Activated CD8-positive, alpha-beta T cell treated with anti-CD3 and anti-CD28 coated beads, Interleukin-2, amount 10 ng/mL, durations not matched to agents 7 days and 5 days (primary cell): ENCODE measurements at places on chromosomes 7 and 10. TPM values are rescaled to one million over a fixed set of nuclear protein-coding genes. Genes with fewer than 3 reads are reported as not detected.

GRCh38 chr7:112882991-112883390 lies 92.8 kb upstream of the TMEM168 start:
- H3K27me3 ChIP-seq, result no peaks in the 10 kb centered on the region
- peaks cover 16% of the 10 kb centered on the region for H3K36me3 ChIP-seq
- H3K27ac ChIP-seq, result no peak overlapping the region

- no peak overlapping the region for H3K4me3 ChIP-seq
- peaks cover 4% of the 10 kb centered on the region for H3K4me1 ChIP-seq
- no peak for DNase-seq
- no peaks in the 10 kb centered on the region for H3K36me3 ChIP-seq
- H3K27me3 ChIP-seq, result no peaks in the 10 kb centered on the region
Measured at GRCh38 chr7:18518555-18518954, 23.0 kb downstream of the HDAC9 start.

DNA sequence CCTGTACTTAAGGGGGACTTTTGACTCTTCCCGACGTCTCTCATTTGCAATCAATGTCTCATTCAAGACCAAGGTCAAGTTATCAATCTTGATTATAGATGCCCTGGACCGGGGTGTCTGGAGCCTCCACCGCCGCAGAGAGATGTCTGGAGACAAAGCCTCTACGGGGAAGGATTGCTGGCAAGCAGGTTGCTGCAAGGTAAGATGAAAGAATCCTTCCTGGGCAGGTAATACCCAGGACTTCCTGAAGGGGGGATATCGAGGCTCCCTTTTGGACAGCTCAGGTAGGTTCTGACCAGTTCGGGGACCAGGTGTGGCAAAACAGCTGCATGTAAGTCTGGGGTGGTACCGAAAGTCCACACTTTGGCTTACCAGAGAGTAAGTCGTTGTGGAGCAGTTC lies 12.5 kb upstream of the CUX1 start:
- no peaks in the 10 kb centered on the region for H3K36me3 ChIP-seq
- H3K4me3 ChIP-seq, result no peak overlapping the region
- peak; percentile 30 for DNase-seq
- peaks cover 23% of the 10 kb centered on the region for H3K27me3 ChIP-seq

DNA sequence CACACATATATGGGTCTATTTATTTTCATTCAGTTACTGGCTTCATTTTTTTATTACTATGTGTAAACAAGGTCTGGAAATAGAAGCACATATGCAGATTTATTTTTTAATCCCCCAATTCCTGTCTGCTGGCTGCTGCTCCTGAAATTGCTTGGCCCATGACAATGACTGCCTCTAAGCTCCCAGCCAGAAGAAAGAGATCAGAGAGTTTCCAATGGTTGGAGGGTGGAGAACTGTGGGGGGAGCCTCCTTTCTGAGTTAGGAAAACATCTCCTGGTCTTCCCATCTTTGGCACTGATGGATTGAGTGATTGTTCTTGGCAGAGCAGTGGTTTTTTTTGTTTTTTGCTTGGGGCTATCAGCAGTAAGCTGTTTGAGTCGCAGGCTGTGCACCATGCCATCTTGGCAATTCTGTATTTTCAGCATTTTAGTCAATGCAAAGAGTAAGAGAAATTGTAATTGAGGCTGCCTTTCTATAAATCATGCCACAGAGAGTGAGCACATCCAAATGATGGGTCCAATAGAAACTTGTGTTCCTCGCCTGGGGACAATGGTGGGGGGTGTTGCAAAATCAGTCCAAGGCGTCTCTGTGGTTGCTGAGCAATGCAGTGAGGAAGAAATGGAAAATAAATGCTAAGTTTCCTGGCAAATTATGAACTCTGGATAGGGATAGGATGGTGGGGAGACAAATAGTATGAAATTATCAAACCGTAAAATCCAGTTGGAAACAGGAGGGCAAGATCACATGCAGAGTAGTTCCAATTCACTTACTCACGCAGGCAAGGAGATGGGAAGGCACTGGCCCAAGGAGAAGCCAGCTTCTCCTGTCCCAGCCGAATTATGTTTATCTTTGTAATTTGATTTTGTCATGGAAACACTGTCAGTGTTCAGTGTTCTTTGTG lies 382.4 kb downstream of the SORCS3 start:
- H3K27me3 ChIP-seq, result no peaks in the 10 kb centered on the region
- no peaks in the 10 kb centered on the region for H3K36me3 ChIP-seq
- no peak overlapping the region for H3K4me3 ChIP-seq
- DNase-seq, result no peak

GRCh38 chr7:11130012-11130411 lies 156.3 kb downstream of the PHF14 start:
- no peak overlapping the region for H3K27ac ChIP-seq
- peaks cover 32% of the 10 kb centered on the region for H3K4me1 ChIP-seq
- H3K4me3 ChIP-seq, result no peak overlapping the region
- no peak for DNase-seq
- H3K27me3 ChIP-seq, result no peaks in the 10 kb centered on the region

DNA sequence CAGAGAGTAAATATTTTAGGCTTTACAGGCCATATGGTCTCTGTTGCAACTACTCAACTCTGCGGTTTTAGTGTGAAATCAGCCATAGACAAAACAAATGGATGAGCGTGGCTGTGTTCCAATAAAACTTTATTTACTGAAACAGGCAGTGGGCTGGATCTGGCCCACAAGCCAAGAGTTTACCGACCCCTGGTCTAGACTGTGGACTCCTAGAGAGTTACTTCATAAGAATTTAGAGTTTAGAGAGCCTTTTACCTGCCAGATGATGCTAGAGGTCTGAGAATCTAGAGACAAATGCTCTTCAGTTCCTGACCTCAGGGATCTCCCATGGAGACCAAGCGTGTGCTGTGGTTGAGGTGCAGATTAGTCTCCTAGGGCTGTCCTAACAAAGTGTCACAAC lies 174.8 kb downstream of the PTEN start:
- H3K4me1 ChIP-seq, result peaks cover 12% of the 10 kb centered on the region
- H3K4me3 ChIP-seq, result no peak overlapping the region
- DNase-seq, result no peak
- H3K27ac ChIP-seq, result no peak overlapping the region

DNA sequence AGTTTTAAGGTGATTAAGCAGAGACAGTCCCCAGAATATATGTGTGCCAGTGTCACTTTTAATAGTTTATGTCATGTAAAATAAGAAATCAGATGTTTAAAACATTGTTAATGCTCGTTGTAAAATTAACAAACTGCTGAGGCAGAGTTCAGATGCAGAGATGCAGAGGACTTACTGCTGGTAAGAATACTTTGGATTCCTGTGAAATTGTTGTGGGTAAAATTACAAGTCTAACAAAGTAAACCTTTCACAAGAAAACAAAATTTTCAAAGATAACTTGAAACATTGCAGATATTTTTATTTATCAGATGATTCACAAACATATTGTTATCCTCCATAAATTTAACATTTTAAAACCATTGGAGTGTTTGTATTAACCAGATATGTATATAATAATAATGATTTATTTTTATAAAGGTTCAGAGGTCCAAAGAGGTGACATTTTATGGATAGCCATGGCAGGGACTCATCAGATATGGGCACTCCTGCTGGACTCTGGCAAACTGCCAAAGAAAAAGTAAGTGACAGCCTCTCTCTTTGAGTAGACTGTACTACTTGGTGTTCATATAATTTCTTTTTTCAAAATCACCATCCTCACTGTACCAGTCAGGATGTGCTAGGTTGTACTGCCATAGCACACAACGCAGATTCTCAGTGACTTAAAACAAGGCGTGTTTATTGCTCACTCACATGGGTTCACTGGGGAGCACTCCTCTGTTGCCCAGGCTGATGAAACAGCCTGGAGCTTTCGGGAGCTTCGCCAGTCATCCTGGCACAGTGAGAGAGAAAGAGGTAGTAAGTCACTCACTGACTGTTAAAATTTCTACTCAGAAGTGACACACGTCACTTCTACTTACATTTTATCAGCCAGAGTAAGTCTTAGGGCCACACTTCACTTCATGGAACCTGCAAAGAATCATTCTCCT lies 43.5 kb downstream of the NHLRC2 start:
- no peak for DNase-seq
- H3K36me3 ChIP-seq, result peaks cover 41% of the 10 kb centered on the region
- H3K4me3 ChIP-seq, result no peak overlapping the region
- no peaks in the 10 kb centered on the region for H3K4me1 ChIP-seq
- H3K27ac ChIP-seq, result no peak overlapping the region

The CHST3 gene
- not detected for total RNA-seq

- H3K4me3 ChIP-seq, result peak overlapping the region; percentile 90
- no peak for DNase-seq
- peaks cover 7% of the 10 kb centered on the region for H3K27me3 ChIP-seq
- peak overlapping the region; percentile 34 for H3K27ac ChIP-seq
- no peaks in the 10 kb centered on the region for H3K36me3 ChIP-seq
Measured at GRCh38 chr7:148964483-148965267, 63.6 kb downstream of the PDIA4 start.
